SJCRH30 (cell line): ENCODE measurements at places on chromosomes 1 and 21. TPM values are rescaled to one million over a fixed set of nuclear protein-coding genes. Genes with fewer than 3 reads are reported as not detected.

GRCh38 chr1:199295107-199295506, 656.3 kb downstream of the PTPRC start:
- no peak overlapping the region for H3K27ac ChIP-seq
- no peaks in the 10 kb centered on the region for H3K36me3 ChIP-seq
- DNase-seq, result no peak
- no peak overlapping the region for H3K4me3 ChIP-seq
- H3K4me1 ChIP-seq, result no peaks in the 10 kb centered on the region

GRCh38 chr1:16991571-16991970, 11.2 kb upstream of the MFAP2 start:
- no peaks in the 10 kb centered on the region for H3K4me1 ChIP-seq
- H3K27me3 ChIP-seq, result no peaks in the 10 kb centered on the region
- H3K4me3 ChIP-seq, result no peak overlapping the region
- peaks cover 63% of the 10 kb centered on the region for H3K36me3 ChIP-seq
- H3K27ac ChIP-seq, result no peak overlapping the region
- no peak for DNase-seq

- no peak overlapping the region for H3K27ac ChIP-seq
- no peaks in the 10 kb centered on the region for H3K36me3 ChIP-seq
- no peak overlapping the region for H3K4me3 ChIP-seq
- H3K27me3 ChIP-seq, result peaks cover 9% of the 10 kb centered on the region; the same call in 1 of the 2 replicates
Observed at GRCh38 chr1:24047110-24047477, 64.8 kb downstream of the MYOM3 start.

The SWT1 gene
- total RNA-seq, result 4.3 and 5.0 TPM in 2 replicates

GRCh38 chr1:41305576-41306363, 55.5 kb upstream of the FOXO6 start:
- H3K36me3 ChIP-seq, result no peaks in the 10 kb centered on the region
- no peaks in the 10 kb centered on the region for H3K27me3 ChIP-seq
- DNase-seq, result peak; percentile 66
- 0 out of 2 replicates have a peak overlapping the region, but pooled peaks have one; percentile 7 for H3K4me3 ChIP-seq
- H3K27ac ChIP-seq, result no peak overlapping the region; the same call in 1 of the 2 replicates
- H3K4me1 ChIP-seq, result peaks cover 13% of the 10 kb centered on the region; the same call in 1 of the 2 replicates

GRCh38 chr1:84259376-84259775, 42.1 kb upstream of the SAMD13 start:
- no peaks in the 10 kb centered on the region for H3K27me3 ChIP-seq
- no peak overlapping the region for H3K4me3 ChIP-seq
- H3K36me3 ChIP-seq, result no peaks in the 10 kb centered on the region
- H3K27ac ChIP-seq, result no peak overlapping the region

- no peak for DNase-seq
- no peaks in the 10 kb centered on the region for H3K27me3 ChIP-seq
- H3K27ac ChIP-seq, result no peak overlapping the region
- H3K4me3 ChIP-seq, result no peak overlapping the region
- H3K4me1 ChIP-seq, result no peaks in the 10 kb centered on the region
Observed at GRCh38 chr21:14572204-14572780, 26.2 kb upstream of the SAMSN1 start.

DNA sequence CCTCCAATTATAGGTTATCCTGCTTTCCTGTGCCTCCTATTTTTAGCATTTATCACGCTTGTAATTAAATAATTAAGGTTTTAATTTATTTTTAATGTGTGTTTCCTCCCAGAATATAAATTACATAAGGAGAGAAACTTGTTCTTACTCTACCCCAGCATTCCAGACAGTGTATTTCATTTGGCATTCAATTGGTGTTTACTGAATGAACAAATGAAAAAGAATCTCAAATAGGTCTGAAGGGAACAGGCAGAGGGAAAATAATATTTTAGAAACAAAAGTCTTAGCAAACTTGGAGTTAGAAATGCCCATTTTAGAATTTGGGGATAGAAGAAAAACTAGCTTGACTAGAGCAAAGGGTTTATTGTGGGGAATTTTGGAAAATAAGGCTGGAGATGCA, 9.9 kb upstream of the RSRP1 start:
- H3K4me1 ChIP-seq, result 0 out of 2 replicates have a peak, but pooled peaks cover 2% of the 10 kb centered on the region
- H3K4me3 ChIP-seq, result no peak overlapping the region
- no peak for DNase-seq
- no peak overlapping the region for H3K27ac ChIP-seq
- H3K36me3 ChIP-seq, result no peaks in the 10 kb centered on the region
- no peaks in the 10 kb centered on the region for H3K27me3 ChIP-seq

GRCh38 chr1:26327956-26328362, 10.2 kb downstream of the CD52 start:
- peaks cover 6% of the 10 kb centered on the region for H3K4me1 ChIP-seq
- H3K4me3 ChIP-seq, result no peak overlapping the region
- peaks cover 6% of the 10 kb centered on the region; the same call in 1 of the 2 replicates for H3K27me3 ChIP-seq
- no peaks in the 10 kb centered on the region for H3K36me3 ChIP-seq
- DNase-seq, result peak; percentile 59
- no peak overlapping the region for H3K27ac ChIP-seq
